ENCODE measurements at places on chromosomes 2 and 18.

DNA sequence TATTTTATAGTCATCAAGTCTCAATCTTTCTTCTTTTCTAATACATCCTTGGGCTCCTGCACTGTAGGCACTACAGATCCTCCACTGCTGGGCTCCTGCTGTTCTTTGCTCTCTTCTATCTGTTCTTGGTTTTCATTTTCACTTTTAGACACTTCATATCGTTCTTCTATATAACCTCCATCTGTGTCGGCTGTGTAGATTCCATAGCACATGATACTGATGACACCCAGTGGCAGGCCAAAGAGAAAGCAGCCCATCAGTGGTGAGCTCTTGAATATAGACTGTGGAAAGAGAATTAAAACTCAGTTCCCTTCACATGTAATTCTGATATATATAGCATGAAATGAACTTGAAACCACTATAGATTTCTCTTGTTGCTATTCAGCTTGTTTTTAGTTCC is 38.0 kb downstream of the TMX3 start:
- DNase-seq = no peak

GRCh38 chr2:231679908-231680284 is 28.4 kb upstream of the PTMA start:
- DNase-seq = no peak

GRCh38 chr2:122395687-122396086 is 640.2 kb downstream of the TSN start:
- DNase-seq = no peak

- no peak for DNase-seq
Measured at GRCh38 chr2:150182566-150183235, 304.8 kb downstream of the RND3 start.

- no peak for DNase-seq
Measured at GRCh38 chr2:95024960-95025405, 525 bp upstream of the MAL start.
